ENCODE measurements at places on chromosomes 16 and 17.

- no peak for DNase-seq
Measured at GRCh38 chr17:413016-413350, 60.4 kb upstream of the RPH3AL start.

DNA sequence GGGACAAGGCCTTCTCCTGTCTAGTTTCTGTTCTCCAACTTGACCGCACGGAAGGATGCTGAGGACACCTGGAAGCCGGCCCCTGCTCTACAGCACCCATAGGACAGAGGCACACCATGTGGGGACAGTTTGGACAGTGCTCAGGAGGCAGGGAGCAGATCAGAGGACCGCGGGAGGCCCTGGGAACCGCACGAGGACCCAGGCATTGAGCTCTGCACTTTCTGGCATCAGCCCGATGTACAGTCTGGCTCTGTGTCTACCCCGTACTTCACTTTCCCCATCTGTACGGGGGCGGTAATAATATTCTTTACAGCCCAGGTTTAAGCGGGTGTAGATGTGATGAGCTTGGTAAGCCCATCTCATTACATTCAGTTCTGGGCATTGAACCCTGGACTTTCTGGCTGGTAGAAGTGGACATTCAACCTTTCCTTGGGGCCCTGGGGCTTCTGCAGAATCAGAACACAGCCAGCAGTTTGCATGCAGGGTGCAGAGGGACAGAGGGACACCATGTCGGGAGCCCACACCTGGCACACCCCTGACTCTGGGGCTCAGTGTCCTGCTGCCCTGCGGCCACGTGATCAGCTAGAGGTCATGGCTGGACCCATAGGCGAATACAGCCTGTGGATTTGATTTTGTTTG, 258.7 kb downstream of the SEC14L1 start:
- no peak for DNase-seq

- DNase-seq, result no peak
Measured at GRCh38 chr16:70472786-70473433, 18.5 kb downstream of the FCSK start.

DNA sequence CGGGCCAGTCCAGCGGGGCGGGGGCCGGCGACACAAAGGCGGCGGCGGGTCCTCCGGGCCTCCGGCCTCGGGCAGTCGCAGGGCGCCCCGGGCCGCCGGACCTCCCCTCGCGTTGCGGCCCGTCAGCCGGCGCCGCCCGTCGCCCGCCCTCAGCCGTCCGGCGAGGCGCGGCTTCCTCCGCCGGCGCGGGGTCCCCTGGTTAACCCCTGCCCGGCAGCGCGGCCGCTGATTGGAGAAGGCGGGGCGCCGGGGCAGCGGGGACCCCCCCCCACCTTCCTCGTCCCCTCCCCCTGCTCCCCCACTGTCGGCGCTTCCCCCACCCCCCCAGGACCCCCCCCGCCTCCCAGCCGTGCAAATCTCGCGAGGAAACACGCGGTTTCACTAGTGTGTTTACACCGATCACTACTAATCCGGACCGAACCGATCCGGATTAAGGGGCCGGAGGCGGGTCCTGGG, at the start of gene TLK2:
Gene TLK2, plus strand, starts transcription at position 402 of the 456 bp plus-strand sequence. CDS start 2,301 bp downstream, outside the sequence.
- peak; percentile 75 for DNase-seq

DNA sequence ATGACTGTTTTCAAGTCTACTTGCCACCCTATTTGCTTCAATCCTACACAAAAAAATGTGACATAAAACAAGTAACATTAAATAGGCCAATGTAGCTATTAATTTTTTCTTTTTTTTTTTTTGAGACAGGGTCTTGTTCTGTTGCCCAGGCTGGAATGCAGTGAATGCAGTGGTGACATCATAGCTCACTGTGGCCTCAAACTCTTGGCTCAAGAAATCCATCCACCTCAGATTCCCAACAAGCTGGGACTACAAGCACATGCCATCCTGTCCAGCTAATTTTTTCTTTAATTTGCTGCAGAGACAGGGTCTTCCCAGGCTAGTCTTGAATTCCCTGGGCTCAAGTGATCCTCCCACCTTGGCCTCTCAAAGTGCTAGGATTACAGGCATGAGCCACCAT, 29.4 kb downstream of the ANKFY1 start:
- DNase-seq, result no peak

DNA sequence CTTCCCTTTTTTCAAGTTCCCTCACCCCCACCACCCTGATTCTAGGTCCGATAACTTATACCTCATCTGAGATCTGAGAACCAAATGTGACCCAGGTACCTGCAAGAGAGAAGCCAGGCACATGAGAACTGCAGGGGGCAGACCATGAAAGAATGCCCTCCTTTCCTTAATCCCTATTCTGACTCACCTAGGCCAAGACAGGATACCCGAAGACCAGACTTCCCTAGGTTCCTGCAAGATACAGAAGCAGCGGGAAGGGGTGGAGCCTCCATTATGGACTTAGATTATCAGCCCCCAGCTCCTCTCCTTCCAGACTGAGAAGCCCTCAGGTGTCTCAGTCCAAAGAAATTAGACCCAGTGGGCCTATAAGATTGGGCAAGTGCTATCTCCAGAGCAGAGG, 2.1 kb downstream of the KCNAB3 start:
- no peak for DNase-seq

- DNase-seq, result no peak
Measured at GRCh38 chr16:69725480-69726312, 664 bp downstream of the NQO1 start.

GRCh38 chr16:2154533-2155090, 970 bp upstream of the TRAF7 start:
- peak; percentile 51 for DNase-seq

DNA sequence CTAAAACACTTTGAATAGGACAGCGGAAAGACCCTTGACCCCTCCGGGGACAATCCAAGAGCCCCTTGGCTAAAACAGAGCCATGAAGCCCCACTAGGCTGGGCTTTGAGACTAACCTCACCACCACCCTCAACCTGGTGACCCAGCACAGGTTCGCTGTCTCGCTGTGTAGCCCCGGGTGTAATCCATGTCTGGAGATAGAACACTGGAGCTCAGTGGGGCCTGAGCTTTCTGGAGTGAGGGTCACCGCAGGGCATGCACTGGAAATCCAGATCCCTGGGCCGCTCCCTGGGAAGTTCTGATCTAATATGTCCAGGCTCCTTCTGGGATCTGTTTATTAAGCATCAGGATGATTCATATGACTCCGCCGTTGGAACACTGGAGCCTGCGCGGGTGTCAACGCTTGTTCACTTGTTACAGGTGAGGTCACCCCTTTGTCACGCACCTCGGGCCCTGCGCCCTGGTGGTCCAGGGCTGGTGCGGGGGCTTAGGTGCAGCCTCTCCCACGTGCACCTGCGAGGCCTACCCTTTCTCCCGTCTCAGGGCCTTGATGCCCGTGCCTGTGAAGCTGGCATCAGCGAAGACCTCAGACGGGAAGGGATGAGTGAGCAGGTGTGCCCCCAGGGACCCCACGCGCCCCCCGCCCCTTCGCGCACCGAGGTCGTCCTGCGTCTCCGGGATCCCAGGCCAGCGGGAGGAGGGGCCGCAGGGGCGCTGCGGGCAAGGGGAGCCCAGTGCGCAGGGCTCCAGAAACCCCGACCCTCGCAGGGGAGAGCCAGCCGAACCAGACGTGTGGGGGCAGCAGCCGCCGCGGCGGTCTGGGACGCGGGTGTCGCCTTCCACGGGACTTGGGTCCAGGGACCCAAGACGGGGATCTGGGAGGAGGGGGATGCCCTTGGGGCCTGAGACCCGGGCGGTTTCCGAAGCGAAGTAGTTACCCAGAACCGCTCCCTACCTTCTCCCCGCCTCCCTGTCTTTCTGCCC, 224.1 kb upstream of the FOXF1 start:
- no peak for DNase-seq

DNA sequence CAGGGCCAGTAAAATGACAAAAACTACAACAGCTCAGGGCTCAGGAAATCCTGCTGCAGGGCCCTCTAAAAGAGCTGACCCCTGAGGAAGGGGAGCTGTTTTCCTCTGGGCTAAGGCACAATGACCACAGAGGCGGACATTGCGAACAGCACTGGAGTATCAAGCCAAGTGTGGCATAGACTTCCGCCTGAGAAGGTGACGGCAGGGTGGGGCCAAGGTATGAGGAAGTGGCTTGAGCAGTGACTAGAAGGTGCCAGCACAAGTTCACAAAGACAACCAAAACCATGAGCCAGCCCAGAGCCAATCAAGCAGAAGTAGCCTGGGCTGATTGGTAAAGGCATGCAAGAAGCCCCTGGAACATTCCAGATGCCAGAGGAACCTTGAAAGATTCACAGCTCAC, 13.9 kb downstream of the ERN2 start:
- no peak for DNase-seq

GRCh38 chr17:10172241-10172741, 26.1 kb downstream of the GAS7 start:
- DNase-seq, result no peak

GRCh38 chr16:17225541-17225940, 245.2 kb downstream of the XYLT1 start:
- DNase-seq, result no peak

- DNase-seq, result no peak
Measured at GRCh38 chr17:61504697-61505096, 52.5 kb downstream of the TBX4 start.

GRCh38 chr16:75377729-75378386, 55.4 kb downstream of the CFDP1 start:
- no peak for DNase-seq

DNA sequence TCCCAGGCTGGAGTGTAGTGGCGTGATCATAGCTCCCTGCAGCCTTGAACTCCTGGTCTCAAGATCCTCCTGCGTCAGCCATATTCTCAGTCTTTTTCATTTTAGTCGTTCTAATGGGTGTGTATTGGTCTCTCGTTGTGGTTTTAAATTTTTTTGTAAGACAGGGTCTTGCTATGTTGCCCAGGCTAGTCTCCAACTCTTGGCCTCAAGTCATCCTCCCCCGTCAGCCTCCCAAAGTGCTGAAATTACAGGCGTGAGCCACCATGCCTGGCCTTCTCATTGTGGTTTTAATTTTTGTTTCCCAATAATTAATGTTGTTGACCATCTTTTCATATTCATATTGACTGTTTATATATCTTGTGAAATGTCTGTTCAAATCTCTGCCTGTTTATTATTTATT, 8.6 kb downstream of the TMEM94 start:
- no peak for DNase-seq

DNA sequence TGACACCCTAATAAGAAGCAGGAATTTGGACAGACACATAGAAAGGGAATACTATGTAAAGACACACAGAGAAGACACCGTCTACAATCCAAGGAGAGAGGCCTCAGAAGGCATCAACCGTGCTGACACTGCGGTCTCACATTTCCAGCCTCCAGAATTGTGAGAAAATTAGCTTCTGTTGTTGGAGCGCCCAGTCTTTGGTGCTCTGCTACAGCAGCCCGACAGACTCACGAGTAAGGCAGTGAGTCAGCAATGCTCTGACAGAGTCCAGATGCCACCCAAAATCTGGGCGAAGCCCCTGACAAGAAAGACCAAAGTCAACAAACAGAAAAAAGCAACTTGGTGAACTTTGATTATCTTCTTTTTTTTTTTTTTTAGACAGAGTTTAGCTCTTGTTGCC, 32.5 kb upstream of the RAI1 start:
- DNase-seq, result no peak

DNA sequence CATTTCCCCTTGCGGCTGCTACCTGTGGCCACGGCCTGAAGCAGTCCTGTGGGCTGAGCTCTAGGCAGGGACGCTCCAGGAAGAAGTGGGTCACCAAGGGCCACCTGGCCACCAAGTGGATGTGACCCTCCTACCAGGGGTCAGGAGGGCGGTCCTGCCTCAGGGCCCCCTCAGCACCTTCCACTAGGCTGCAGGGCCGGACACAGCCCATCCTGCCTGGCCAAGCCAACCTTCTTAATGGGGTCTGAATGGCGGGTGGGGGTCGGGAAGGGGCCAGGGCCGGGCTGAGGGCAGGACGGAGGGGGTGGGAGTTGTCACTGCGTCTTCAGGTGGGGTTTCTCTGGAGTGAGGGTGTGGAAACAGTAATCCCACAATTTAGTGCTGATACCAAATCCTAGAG, 13.2 kb upstream of the MLKL start:
- no peak for DNase-seq

GRCh38 chr17:21376081-21376758, at the start of gene KCNJ12:
TSS of gene KCNJ12 (plus strand) at chr17:21376357. CDS start at chr17:21415343, 38,986 bp downstream.
- DNase-seq, result no peak

DNA sequence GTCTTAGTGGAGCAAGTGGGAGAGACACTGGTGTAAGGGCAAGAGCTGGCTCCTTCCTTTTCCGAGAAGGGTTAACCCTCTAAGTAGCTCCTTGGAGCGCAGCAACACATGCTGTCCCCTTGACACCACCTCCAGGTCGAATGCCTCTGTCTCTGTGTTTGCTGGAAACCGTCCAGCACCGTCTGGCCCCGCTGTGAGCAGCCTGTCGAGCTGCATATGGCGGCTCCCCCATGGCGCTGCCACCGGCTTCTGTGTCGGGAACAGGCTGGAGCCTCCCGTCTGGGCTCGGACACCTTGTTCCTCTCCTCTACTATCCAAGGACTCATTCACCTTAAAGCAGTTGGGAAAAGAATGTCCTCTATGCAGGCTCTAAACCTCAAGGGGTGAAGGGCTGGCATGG, 28.9 kb upstream of the WSCD1 start:
- DNase-seq, result no peak

DNA sequence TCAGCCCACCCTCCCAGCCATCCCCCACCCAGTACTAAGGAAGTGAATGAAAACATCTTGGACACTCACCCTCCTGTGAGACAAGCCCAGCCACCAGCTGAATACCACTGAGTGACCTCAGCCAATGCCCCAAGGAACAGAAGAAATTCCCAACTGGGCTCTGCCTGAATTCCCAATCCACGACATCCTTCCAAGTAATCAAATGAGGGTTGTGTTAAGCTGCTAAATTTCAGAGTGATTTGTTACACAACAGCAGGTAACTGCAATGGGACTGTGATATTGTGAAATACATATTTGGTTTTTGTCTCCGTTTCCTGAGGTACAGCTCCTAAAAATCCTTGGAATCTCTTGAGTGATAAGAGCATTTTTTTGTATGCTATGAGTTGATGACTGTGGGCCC, 578.7 kb upstream of the CDH11 start:
- DNase-seq, result no peak

- DNase-seq, result no peak
Measured at GRCh38 chr17:45836047-45837044, 8.3 kb upstream of the SPPL2C start.

DNA sequence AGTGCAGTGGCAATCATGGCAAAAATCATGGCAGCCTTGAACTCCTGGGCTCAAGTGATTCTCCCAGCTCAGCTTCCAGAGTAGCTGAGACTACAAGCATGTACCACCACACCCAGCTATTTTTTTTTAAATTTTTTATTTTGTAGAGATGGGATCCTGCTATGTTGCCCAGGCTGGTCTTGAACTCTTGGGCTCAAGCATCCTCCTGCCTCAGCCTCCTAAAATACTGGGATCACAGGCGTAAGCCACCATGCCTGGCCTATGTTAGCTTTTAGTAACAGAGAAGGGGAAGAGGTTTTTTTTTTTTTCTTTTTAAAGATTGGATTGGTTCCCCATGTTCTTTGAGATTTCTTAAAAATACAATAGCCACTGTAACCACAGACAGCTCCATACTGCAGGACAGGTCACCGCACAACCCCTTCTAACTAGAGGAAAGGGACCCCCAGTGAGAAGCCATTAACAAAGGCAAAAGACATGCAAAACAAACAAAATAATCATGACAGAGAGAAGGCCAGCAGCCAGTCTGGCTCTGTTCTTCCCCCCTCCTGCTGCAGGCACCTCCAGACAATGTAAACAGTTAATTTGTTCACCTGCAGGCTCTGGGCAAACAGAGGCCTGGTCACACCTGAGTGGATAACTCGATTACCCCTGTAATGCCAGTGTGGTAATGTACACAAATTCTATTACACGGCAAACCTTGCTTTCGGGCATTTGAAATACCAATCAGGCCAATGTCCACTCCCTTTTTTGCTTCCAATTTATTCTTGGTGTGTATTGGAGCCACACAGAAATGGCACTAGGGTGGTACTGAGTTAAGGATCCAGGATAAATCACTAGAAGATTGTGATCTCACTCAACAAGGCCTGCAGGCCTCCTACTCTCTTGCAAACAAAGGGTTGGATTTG, 52.9 kb downstream of the SNX11 start:
- DNase-seq, result peak; percentile 93
